ENCODE measurements at places on chromosomes 2 and 18.
A peak's percentile ranks its signal among the peaks of the same experiment; 100 is the strongest.

- no peak for DNase-seq
Observed at GRCh38 chr2:213227458-213227857, 56.8 kb upstream of the SPAG16 start.

- DNase-seq, result no peak
Observed at GRCh38 chr18:49152885-49153284, 202.1 kb upstream of the SMAD7 start.

- DNase-seq, result no peak
Observed at GRCh38 chr2:99834426-99834825, 308.0 kb downstream of the AFF3 start.

- no peak for DNase-seq
Observed at GRCh38 chr2:70994009-70994698, 519 bp downstream of the TEX261 start.

DNA sequence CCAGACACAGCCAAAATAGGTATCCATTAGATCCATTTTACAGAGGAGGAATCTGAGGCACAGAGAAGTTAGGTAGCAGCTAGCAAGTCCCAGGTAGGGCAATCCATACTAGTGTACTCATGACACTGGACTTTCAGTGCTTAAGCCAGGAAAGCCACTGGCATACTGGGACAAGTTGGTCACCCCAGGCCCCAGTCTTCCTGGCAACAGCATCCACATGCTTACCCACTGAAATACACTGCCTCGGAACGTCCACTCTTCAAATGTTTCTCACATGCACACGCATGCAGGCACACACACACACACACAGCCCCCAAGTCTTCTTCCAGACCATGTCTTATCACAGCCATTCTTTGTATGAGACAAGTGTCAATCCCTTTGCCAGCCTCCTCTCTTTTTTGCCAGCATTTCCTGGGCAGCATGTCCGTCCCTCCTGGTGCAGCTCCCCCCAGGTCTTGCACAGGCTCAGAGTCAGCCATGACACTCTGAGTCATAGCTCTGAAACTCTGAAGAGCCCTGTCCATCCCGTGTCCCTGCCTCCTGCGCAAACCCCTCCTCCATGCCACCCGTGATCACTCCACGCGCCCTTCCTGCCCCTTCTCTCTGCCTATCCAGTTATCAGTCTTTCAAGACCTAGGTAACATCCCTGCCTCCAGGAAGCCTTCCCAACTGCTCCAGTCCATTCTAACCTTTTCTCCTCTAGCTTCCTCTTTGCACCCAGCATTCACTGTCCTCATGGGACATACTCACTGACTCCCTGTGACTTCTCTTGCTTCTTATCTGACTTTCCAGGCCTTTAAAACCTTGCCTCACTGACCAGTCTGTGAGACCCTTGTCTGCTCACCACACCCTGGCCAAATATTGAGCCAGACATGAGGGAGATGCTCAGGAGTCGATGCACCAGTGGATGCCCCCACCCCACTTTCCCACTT lies 10.9 kb upstream of the TEX261 start:
- DNase-seq, result no peak

DNA sequence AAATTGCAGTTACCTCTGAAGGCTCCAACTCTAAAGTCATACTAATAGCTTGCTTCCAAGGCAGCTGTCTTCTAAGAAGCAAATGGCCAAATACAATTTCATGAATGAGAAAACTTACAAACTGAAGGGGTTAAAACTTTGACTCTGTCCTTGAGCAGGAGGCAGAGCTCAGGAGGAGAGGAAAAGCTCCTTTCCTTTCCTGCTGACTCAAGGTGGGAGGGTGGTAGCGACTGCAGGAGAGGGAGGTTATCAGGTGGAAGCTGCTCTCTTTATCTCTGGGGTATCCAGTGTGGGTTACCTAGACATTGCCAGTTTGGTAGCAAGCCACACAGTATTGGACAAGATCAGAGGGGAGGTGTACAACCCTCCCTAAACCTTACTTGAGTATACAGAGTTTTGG lies 2.7 kb upstream of the EFEMP1 start:
- DNase-seq, result no peak

DNA sequence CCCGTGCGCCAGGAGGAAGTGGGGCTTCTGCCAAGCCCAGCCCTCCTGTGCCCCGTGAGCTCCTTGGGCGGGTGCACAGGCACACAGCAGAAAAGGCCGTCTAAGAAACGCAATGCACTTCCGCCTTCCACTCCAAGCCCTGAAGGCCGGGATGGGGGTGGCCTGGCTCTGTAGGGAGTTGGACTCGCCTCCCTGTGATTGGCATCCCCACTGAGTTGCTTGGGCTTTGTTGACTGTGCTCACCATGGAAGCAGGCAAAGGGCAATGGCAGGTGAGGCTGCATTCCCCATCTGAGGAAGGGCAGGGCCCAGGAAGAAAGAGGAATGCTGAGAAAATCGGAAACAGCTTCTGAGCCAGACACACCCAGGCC lies 66.8 kb downstream of the CRACDL start:
- DNase-seq, result no peak

DNA sequence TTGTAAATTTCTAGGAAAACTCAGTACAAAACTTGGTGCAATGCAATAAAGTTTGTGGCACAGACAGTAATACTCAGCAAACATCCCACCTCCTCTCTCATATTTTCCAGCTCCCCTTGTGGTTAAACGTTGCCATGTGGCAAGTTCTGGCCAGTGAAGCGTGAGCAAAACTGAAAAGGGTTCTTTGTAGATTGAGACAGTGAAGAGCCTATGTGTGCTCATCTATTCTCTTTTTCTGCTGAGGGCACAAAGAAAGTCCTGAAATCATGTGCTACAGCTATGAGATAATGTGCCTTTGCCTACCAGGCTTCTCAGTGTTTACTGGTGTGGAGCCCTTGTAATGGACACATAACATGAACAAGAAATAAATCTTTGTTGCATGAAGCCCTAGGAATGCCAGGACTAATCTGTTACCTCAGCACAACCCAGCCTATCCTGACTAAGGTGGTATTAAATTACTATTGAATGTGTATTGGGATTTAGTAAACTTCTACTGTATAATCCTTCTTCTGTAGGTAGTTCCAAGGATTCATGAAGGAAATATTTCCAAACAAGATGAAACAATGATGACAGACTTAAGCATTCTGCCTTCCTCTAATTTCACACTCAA lies 13.0 kb upstream of the TYMS start:
- no peak for DNase-seq

- DNase-seq, result no peak
Observed at GRCh38 chr2:120109186-120110061, 96.5 kb downstream of the EPB41L5 start.

- DNase-seq, result no peak
Observed at GRCh38 chr2:222882484-222882928, 21.7 kb downstream of the ACSL3 start.

GRCh38 chr18:4058179-4058578 lies 396.9 kb downstream of the DLGAP1 start:
- no peak for DNase-seq

DNA sequence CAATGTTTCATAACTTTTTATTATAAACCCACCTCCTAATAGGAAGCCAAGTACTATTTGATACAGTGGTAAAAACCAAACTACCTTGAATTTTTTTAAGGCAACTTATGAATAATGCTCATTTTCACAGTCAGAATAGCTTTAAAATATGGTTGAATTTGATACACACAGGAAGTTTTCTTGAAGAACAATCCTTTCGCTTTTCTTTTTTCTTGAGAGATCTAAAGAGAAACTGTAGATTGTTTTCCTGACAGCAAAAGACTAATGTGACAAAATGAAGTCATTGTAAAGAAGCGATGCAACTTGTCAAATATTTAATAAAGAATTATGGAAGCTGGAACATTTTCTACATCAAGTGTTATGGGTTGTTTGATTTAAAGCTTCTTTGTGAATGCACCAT lies 227.7 kb downstream of the ALPK2 start:
- DNase-seq, result no peak

GRCh38 chr2:6864923-6865345 lies 773 bp downstream of the CMPK2 start:
- peak; percentile 20 for DNase-seq

GRCh38 chr2:32002406-32002805 lies 8.4 kb downstream of the MEMO1 start:
- DNase-seq, result no peak

- DNase-seq, result no peak
Observed at GRCh38 chr2:129192841-129193253, 786.6 kb upstream of the RAB6C start.

DNA sequence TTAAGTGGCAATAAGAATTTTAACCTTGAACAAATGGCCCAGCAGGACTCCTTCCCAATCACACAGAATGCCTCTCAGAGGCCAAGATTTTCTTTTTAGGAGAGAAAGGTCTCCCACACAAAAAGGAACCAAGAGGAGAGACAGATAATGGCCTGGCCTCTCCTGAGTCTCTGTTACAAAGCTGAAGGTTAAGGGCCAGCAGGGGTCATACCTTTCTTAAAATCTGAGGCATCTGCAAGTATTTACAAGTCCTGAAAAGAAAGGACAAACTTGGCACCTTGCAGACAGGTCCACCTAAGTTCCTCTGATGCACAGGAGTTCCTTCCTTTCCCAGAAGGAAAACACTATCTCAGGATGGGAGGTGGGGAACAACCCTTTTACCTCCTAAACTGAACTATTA lies 142.3 kb downstream of the TMEM163 start:
- peak; percentile 2 for DNase-seq

- DNase-seq, result peak; percentile 90
Observed at GRCh38 chr2:64646007-64646880, 7.5 kb downstream of the SERTAD2 start.

GRCh38 chr2:178910005-178910404 lies 102.8 kb upstream of the TTN start:
- DNase-seq, result no peak

GRCh38 chr2:30373881-30374302 lies 73.2 kb upstream of the LCLAT1 start:
- no peak for DNase-seq

- DNase-seq, result no peak
Observed at GRCh38 chr18:42412281-42412680, 457.2 kb downstream of the PIK3C3 start.

DNA sequence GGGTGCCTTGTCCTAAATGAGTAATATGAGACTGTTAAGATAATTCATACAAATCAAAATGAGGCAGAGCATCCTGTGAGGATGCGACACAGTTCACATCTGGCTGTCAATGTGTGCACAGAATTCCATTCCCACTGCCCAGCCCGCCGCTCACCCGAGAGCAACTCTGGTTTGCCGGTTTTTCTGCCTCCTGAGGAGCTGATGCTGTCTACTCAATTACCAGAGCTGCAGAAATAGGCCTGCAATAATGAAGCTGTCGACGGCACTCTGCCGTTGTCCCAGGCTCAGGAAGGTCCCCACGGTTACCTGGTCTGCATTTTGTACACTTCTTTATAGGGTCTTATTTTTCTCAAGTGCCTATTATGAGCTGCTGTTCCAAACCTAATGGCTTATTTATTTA lies 55.7 kb upstream of the LYPD1 start:
- no peak for DNase-seq

DNA sequence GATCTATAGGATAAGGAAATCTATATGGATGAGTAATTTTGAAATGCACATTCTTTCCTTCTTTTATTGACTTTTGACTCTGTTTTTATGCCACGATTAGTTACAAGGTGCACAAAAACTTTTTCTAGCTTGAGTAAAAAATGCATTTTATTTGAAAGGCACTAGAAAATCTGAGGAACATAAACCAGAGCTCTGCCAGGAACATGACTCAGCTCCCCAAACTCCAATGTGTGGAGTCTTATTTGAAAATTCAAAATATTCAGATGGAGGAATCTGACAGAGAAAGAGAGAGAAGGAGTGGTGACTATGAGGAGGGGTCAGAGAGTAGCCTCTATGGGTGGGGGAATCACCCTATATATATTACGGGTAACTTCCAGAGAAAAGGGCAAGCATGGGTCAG lies 231.0 kb downstream of the DCC start:
- DNase-seq, result no peak

- peak; percentile 11 for DNase-seq
Observed at GRCh38 chr2:99085421-99085820, 56.1 kb upstream of the C2orf15 start.
